ENCODE measurements at places on chromosomes 13 and 19. TPM values are rescaled to one million over a fixed set of nuclear protein-coding genes. Genes with fewer than 3 reads are reported as not detected.

DNA sequence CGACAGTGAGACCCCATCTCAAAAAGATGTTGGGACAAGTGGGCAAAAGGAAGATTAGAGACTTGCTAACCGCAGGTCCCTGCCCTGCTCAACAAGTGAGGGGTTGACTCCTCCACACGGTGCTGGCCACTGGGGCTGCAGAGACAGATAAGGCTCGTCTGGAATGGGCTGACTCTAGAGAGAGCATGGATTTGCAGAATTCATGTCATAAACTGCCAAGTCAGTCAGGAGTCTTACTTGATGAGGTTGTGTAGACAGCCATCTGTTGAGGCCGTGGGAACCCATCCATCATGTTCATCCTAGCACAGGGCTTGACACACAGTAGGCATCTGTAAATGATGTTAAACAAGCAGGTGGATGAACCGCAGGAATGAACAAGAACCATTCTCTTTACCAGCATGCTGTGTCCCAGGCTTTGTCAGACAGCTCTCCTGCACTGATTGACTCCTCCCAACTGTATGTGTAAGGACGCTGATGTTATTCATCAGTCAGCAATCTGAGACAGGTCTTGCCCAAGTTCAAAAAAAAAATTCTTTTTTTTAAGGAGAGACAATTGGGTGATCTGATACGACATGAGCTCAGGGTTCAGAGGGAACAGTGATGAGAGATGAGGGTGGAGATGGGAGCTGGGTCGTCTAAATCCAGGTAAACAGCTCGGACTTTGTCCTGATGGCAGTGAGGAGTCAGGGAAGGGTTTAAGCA is 8.8 kb downstream of the PAF1 start:
- no peak for DNase-seq

SPATA13 gene
- polyA plus RNA-seq, result 3.6 TPM

DNA sequence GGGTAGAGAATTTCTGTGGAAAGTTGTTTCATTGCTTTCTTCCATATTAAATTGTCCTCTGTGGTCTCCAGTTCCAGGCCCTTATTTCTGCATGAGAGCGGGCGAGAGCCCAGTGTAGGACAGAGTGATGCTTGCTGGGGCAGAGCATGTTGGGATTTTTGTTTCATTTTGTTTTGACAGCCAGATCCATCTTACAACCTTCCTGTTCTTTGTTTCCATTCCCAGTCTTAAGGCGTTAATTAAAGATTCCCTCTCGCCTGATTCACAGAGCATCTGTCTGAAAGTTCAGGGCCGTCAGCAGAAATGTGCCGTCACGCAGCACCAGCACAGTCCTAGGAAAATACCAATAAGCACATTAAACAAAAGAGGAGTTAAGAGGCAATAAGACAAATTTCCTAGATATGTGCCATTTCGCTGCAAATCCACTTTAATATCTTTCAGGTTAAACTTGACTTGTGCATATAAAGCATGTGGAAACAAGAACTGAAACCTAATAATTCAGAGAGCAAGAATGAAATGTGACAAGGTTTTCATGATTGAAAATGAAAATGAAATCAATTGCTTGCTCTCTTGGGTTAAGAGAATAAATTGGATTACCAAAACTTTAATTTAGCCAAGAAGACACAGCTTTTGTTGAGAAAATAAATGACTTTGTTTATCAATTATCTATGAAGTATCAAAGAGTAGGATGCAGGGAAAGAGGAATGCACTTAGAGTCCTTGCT is 210.7 kb upstream of the SLC10A2 start:
- no peak for DNase-seq

DNA sequence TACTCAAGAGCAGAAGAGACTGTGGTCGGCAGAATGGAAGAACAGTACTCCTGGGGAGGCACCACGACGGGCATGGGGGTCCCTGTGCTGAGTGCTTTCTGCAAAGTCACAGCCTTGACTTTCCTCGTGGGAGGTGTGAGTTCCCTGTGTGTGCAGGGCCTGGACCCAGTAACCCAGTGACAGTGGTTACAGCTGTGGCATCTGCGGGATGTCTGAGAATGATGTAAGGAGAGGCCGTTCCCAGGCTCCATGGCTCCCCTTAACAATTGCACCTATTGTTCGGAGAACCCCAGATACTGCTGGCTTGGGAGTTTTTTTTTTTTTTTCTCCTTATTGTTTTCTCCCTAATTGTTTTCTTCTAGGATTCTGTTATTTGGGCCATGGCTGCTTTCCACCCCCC is 5.1 kb upstream of the NANOS2 start:
- DNase-seq, result no peak

SPRYD7 gene
- 3.3 TPM for polyA plus RNA-seq

DNA sequence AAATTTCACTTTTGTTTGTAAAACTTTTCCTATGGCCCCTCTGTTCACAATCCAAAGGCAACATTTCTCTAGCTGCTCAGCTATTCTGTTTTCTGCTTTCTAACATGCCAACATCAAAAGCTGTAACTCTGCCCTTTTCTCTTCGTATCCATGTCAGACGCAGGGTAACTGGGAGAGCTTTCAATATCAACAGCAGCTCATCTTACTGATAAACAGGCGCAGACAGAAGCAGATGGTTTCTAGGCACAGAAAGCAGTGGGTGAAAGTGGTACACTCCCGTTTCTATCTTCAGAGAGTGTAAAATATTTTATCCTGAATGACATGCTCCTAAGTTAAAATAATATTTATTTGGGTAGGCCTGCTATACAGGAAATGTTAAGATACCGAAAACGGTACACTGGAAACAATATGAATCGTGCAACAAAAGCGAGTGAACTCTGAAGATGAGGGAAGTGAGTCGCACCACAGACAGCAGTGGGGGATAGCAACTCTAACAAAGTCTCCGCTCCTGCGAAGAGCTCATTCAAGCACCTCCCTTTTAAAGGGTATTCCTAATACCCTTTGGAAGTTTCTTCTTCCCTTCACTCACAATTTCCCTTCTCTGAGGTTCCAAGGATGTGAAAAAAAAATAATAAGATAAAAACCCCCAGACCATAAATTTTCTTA is 798.3 kb downstream of the GPC5 start:
- DNase-seq, result no peak

DNA sequence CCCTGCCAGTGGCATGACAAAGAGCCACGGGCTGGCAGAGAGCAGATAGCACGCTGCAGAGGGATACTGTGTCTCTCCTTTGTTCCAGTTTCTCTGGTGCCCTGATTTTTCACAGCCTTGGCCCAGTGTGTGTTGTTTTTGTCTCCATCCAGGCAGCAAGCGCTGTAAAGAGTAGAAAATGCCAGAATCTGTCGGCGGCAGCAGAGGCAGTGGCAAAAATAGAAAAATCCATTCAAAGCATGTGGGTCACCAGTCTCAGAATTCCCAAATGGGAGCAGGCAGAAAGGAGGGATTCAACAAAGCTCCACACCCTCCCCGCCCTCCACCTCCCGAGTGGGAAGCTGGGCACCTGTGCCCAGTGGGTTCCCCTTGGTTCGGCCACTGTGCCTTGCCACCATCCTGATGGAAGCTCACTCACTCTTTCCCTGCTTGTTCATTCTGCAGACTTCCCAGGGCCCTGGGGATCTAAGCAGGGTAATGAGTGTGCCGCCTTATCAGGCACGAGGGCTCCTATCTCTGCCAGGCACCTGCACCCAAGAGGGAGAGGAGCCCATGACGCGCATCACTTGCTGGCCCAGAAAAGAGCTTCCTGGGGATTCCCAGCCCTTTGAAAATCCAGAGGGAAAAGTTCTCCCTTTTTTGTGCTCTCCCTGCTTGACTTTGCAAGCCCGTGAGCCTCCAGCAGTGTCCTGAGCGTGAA is 416.9 kb downstream of the IRS2 start:
- no peak for DNase-seq

- DNase-seq, result no peak
These were observed 8.2 kb downstream of the GPC5 start for GRCh38 chr13:91406619-91407018.

LGALS7 gene
- polyA plus RNA-seq, result not detected

- DNase-seq, result peak; percentile 68
These were observed at the start of gene ZNF136 for GRCh38 chr19:12162882-12163806. Gene ZNF136, plus strand, starts transcription at chr19:12163096. Its CDS starts 108 bp downstream, at chr19:12163204.

DNA sequence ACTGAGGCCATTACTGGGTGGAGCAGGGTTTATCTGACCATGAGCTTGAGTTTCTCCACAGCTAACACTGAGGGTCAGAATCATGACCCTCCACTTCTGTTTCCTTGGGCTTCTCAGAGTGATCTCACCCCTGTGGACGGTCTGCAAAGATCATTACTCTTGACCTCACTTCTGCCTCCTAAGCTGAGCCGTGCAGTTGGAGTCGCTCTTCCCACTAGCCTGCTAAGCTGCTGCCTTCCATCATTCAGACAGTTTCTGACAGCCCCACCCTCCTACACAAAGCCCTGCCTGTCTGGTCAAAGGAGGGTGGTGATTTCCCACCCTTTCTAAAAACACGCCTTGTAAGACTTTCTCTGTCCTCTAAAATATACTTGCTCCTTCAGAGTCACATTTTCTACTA is 9.3 kb upstream of the FRY start:
- DNase-seq, result no peak

DNA sequence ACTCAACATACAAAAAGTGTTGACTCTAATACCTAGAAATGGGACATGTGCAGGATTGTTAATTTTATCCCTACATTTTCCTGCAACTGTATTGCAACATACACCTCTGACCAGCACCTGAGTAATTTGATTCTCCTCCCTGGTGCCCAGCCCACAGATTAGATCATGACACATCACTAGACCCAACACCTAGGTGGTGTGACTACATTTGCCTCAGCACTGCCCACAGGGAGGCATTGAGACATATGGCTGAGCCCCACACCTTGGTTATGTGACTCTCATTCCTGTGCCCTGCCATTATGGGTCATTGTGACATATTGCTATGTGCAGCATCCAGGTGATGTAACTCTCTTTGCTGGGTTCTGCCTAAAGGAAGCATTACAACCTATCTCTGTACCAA is 13.2 kb upstream of the ZNF254 start:
- no peak for DNase-seq

RFPL4AL1 gene
- polyA plus RNA-seq, result not detected

CD177 gene
- 1.1 TPM for polyA plus RNA-seq

GRCh38 chr13:106336668-106337067 is 198.8 kb downstream of the EFNB2 start:
- no peak for DNase-seq

BORA gene
- 2.0 TPM for polyA plus RNA-seq

Data from BJ (cell line).